ENCODE measurements at places on chromosomes 1 and 21. TPM values are rescaled to one million over a fixed set of nuclear protein-coding genes. Genes with fewer than 3 reads are reported as not detected.

The ARHGEF11 gene
- total RNA-seq, result 38.4 TPM

The MROH9 gene
- not detected for total RNA-seq

The KIF26B gene
- total RNA-seq, result 31.7 TPM

The OLFML3 gene
- total RNA-seq, result 22.5 TPM

The B3GALT6 gene
- total RNA-seq, result 27.1 TPM

The SPRR2G gene
- not detected for total RNA-seq

DNA sequence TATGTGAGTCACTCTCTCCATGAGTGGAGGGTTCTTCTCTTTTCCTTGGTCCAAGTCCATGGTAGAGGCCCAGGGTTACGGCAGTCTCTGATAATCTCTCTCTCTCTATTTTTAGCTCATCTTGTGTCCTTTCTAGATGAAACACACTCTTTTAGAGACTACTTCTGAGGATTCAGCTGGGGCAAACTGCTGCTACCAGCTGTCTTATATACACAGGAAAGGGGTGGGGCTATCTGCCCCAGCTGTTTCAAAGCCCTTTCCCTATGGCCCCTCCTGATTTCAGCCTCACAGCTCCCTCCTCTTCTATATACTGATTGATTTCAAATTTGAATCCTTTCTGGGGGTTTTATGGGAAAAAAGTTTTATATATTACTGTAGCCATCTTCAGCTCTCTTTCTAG is 324.8 kb downstream of the RWDD3 start:
- no peak for DNase-seq

DNA sequence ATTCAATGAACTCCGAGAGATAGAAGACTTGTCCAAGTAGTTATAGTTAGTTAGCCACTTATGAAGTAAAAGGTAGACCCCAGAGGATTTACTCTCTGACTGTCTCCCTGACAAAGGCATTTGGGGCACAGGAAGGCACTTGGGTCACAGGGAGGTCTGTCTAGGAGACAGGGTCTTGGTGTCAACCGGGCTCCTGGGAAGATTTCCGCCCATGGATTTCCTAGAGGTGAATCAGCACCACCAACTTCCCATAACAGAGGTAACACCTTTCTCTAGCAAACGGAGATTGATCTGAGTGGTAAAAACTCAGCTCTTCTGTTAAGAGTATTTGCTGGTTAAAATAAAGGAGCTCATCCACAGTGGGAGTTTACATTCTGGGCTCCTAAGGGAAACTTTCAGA is 16.4 kb downstream of the CCN1 start:
- DNase-seq, result no peak

DNA sequence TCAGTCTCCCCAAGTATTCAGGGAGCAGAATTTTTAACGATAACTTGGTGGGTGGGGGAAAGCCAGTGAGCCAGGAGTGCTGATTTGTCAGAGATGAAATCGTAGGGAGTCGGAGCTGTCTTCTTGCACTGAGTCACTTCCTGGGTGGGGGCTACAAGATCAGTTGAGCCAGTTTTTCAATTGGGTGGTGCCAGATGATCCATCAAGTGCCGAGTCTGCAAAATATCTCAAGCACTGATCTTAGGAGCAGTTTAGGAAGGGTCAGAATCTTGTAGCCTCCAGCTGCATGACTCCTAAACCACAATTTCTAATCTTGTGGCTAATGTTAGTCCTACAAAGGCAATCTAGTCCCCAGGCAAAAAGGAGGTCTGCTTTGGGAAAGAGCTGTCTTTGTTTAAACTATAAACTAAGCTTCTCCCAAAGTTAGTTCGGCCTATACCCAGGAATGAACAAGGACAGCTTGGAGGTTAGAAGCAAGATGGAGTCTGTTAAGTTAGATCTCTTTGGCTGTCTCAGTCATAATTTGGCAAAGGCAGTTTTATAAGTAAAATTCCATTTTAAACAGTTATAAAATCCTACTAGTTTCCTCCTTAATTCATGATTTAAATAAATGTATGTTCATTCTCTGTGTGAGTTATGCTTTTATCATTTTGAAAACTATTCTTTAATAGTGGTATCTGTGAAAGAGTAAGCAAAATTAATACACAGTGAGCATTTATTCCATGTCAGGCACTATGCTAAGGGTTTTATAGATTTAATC is 51.7 kb downstream of the SLC16A1 start:
- no peak for DNase-seq

DNA sequence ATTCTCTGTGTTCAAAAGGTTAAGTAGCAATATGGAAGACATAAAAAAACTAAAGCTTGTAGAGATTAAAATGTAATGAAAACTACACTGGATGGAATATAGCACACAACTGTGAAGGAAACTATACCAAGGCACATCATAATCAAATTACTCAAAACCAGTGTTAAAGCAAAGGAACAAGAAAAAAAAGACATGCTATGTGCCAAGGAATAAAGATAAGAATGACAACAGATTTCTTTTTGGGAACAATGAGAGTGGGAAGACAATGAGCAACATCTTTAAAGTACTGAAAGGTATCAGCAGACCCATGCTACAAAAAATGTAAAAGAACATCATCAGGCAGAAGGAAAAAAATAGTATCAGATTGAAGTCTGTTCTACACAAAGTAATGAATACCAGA is 157.8 kb downstream of the VPS13D start:
- DNase-seq, result no peak

- no peak for DNase-seq
Measured at GRCh38 chr1:51344602-51345299, 14.4 kb upstream of the TTC39A start.

- DNase-seq, result no peak
Measured at GRCh38 chr1:182196897-182197870, 135.7 kb upstream of the ZNF648 start.

DNA sequence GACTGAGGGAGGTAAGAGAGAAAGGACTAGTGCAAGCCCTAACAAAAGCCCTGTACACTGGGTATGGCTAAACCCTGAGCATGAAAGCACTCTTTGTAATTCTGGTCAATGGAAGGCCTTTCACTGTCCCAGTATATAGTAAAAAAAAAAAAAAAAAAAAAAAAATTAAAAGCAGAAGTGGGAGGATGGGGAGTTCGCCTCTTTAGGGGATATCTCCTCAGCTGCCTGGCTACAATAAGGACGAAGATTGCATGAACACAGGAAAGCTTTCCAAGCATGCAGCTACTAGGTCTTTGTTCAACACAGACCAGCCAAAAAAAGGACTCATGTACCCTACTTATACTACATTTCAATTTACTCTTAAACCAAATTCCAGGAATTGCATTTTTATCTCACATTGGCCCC is 59.1 kb downstream of the EIF4G3 start:
- DNase-seq, result no peak

DNA sequence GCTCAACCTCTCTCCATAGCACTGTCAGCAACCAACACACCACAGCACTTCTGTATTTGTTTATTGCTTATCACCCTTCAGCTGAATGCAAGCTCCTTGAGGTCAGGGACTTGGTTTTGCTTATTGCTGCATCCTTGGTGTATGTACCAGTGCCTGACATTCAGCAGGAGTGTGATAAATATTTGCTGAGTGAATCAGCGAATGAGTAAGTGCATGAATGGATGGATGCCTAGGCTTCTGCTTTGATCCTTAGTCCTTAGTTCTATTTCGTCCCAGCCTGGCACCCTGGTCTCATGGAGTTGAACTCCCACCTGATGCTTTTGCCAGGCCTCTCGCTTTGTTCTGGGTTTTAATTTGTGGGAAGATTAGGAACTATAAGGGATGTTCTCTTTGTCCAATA is 88.2 kb downstream of the ZSCAN20 start:
- no peak for DNase-seq

DNA sequence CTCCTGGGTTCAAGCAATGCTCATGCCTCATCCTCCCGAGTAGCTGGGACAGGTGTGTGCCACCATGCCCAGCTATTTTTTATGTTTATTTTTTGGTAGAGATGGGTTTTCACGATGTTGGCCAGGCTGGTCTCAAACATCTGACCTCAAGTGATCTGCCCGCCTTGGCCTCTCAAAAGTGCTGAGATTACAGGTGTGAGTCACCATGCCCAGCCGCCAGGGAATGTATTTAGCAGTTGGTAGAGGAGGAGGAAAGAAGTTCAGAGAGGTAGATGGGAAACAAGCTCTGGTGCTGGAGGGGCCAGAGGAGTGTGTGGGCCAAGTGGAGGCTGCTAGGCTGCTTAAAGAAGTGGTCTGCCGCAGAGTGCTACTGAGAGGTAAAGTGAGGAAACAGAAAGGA is 6.0 kb downstream of the DOP1B start:
- DNase-seq, result no peak

GRCh38 chr1:1169429-1170214 is 4.1 kb upstream of the TTLL10 start:
- no peak for DNase-seq

DNA sequence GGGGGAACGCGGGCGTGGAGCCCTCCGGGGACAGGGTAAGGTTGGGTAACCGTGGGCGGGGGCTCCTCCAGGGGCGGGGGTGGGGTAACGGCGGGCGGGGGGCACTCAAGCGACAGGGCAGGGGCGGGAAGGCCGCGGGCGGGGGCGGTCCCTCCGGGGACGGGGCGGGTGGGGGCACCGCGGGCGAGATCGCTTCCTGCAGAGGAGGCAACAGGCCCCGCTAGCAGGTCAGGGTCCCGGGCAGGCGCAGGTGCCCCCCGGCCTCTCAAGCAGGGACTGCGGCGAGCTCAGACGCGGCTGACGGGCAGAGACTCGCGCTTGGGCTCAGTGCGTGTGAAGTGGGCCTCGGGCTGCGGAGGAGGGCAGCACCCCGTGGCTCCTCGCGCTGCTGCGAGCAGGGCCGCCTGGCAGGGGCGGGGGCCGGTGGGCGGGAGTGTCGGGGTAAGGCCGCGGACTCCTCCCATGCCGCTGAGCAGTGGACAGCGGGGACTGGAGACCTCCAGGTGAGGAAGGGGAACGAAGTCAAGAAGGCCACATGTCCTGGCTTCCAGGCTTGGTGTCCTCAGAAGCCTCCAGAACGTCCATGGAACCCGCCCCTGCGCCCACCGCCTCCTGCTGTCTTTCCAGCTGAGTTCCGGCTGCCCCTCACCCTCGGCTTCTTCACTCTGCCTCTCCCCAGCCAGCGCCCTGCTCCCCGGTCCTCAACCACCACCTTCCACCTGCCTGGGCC is 627 bp upstream of the GNB1 start:
- DNase-seq, result peak; percentile 83

- no peak for DNase-seq
Measured at GRCh38 chr1:154746622-154747299, 123.3 kb downstream of the KCNN3 start.

DNA sequence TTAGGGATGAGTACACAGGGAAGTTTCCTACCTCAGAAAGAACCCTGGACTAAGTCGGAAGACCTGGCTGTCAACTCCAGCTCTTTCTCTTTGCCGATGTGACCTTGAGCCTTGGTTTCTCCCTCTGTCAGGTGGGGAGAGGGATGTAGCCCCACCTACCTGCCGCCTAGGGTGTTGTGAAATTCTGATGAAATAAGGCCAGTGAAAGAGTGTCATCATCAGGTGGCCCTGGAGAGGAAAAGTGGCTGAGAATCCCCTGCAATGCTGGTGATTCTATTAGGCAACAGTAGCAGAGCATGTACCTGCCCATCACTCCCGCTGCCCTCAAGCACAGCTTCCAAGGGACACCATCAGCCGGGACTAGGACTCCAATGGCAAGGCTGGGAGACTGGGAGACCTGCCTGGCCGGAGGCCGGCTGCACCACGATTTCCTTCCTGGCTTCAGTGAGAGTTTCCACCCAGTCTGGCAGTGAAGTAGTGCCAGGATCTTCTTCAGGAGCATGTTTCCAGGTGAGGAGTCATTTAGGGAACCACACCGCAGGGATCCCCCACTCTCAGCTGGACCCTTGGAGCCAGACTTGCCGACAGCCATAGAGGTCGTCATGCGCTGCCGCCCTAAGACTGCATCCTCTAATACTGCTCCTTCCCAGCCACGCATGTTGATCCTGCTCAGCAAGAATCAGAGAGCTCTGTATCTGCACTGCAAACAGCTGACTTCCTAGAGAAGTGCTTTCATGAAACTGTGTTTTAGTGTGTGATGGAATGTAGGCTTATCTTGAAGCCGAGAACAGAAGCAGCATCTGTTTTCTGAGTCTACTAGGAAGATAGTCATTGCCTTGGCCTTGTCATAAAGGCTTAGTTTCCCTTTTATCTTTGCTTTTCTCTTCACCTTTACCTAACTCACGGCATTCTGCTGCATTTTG is 88.0 kb upstream of the F3 start:
- DNase-seq, result no peak

- no peak for DNase-seq
Measured at GRCh38 chr1:169731446-169731845, 2.4 kb downstream of the SELE start.

DNA sequence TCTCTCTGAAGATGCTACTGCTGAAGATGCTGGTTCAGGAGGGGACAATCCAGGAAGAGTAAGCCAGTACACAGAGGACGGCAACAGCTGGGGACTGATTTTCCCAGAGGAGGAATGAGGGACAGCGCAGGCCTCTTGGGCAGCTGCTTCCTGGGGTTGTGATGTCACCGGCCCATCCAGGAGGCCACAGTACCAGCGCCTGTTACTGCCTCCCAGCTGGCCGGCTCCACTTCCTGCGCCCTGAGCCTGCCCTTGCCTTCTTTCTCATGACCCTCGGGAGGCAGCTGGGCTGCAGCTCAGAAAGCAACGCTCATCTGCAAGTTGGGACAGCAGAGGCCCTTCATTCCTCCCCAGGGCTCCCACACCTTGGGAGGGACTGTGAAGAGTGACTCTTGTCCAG is 21.9 kb upstream of the ID3 start:
- DNase-seq, result no peak

GRCh38 chr1:41317361-41317760 is 43.9 kb upstream of the FOXO6 start:
- no peak for DNase-seq

DNA sequence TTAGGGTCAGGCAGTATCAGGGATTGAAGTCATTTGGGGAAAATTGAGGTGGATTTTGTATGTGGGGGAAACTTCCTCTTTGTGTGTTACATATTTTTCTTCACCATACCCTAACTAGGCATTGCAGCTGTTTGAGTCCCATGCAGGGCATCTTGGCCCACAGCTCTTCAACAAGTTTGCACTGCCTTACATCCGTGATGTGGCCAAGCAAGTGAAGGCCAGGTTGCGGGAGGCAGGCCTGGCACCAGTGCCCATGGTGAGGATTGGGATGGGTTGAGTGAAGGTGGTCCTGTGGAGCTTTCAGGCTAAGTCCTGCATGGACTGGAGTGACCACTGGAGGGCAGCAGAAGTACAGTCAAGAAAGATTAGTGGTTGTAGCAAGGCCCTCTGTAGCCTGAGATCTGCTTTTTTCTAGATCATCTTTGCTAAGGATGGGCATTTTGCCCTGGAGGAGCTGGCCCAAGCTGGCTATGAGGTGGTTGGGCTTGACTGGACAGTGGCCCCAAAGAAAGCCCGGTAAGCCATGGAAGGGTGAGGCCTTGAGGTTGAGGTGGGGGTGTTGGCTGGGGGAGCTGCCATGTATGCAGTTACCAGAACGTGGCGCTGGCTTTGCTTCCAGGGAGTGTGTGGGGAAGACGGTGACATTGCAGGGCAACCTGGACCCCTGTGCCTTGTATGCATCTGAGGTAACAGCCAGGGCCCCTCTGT is 2.4 kb downstream of the UROD start:
- DNase-seq, result peak; percentile 38

DNA sequence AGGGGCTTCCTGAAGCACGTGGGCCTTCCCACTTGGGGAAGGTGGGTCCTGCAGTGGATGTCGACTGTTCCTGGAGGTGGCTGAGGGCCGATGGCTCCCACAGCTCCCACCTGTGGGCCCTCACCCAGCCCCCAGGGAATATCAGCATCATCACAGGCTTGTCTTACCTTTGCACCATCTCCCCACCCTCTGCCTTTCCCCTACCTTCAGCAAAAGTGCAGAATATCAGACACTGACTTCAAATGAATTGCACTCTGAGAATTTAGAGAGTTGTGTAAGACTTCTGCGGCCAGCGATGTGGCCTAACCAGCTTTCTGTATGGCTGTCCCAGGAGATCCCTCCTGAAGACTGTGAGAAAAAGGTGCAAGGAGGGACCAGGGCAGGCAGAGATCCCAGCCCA is 105.4 kb downstream of the PRDM2 start:
- DNase-seq, result no peak
